ENCODE measurements at places on chromosomes 6 and 20.

GRCh38 chr6:158970640-158971275, 29.2 kb downstream of the RSPH3 start:
- no peak for DNase-seq

- peak; percentile 27 for DNase-seq
These were observed 17.4 kb upstream of the LSM14B start for GRCh38 chr20:62104791-62105345.

GRCh38 chr6:29493261-29493660, 5.5 kb upstream of the MAS1L start:
- no peak for DNase-seq

DNA sequence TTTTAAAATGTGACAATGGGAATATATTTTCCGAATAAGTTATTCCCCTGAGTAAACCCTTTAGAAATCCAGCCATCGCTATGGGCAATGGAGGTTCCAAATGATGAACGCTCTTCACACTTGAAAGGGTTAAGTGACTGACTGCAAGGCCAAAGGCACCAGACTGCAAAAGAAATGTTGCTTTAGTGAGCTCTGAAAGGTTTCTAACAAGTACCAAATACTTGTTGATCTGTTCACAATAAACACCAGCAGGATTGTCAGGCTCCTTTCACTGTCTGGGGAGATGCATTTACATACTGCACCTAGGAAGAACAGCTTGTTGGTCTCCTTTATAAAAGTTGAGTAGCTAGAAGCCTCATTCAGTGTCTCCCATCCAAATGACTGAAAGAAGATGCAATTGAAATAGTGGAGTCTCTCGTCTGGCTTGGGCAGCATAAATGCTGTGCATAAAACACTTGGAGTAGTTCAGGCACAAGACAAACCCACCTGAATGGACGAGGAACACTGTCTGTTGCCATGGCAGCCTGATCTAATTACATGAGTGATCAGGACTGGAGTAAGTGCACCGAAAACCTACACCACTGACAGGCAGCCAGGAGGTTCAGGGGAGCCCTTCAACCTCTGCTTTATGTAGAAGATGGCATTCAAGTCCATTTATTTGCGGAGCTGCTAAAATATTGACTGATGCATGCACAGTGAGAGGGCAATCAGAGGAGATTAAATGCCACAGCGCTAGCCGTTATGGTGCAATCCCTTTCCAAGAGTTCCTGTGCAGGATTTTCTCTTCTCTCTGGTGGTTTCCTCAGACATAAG, 2.9 kb downstream of the ATXN1 start:
- no peak for DNase-seq

DNA sequence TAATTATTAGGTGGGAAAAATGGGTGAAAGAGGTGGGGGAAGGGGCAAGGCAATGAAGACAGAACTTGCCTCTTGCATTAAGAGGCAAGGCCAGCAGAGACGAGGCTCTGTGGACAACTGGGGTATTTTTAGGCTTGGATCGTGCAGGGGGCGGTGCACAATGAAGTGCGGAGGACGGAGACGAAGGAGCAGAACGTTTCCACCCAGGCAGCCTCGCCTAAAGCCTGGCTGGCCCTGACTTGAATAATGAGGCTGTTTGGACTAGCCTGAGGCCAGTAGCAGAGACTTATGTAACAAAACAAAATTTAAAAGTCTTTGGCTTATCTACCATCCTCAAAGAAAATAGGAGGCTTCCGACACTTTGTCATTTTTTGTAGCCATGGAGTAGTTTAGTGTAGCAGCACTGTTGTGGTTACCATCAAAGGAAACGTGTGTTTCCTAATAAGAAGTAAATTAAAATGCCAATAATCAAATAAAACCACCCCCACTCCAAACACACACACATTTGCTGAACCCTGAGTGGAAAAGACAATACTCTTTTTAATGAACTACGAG, 370.0 kb upstream of the CNR1 start:
- DNase-seq = no peak

- DNase-seq = no peak
These were observed 167.4 kb downstream of the COL19A1 start for GRCh38 chr6:70033781-70034180.

GRCh38 chr6:23173234-23173633, 603.9 kb downstream of the HDGFL1 start:
- DNase-seq = no peak

DNA sequence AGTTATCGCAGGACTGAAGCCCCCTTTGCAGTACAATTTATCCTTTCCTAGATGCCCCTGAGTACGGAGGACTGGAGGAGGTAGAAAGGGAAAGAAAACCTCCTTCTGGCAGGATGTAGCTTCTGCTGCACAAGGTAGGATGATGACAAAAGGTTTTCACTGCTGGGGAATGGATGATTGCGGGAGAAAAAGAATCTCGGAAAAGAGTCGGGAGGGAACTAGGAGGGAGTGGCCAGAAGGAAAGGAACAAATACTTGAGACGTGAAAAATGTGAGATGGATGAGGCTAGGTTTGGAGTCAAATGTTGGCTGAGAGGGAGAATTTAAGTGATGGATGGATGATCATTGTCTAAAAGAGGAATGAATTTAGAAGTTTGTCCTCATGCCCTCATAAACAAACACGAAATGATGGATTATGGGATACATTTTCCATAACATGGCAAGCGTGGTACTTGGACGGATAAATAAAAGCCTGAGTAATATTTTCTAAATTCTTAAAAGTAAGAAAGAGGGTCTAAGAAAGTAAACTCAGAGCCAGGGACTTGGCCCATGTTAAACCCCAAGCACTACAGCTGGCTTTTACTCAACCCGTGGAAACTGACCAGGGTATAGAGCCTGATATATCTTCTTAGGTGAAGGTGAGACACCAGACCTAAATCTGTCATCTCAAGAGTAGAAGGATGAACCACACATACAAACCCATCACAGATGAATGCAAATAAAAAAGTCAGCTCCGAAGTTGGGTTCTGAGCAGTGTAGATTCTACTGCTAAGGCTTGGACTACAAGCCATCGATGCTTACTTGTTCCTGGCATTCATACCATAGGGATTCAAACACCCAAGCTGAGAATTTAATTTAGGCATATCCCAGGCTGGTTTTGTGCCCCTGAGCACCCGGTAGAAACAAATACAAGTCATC, 72.4 kb downstream of the HFE start:
- DNase-seq = peak; percentile 55

DNA sequence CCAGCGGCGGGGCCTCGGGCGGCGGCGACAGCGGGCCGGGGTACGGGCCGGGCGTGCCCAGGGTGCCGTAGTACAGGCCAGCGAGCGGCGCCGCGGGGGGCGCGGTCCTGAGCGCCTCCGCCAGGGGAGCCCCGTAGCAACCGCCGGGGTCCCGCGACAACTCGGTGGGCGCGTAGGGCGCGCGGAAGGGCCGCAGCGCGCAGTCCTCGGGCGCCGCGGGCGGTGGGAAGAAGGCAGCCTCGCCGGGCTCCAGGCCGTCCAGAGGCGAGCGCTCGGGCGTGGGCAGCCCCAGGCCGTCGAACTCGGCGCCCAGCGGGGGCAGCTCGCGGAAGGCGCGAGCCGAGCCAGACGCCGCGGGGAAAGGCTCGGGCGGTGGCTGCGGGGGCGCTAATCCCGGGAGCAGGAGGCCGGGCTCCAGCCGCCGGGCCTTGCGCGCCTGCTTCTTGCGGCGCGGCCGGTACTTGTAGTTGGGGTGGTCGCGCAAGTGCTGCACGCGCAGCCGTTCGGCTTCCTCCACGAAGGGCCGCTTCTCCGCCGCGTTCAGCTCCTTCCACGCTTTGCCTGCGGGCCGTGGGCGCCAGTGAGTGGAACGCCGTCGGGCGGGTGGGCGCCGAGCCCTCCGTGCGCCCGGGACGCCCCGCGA, 916 bp downstream of the SOX18 start:
- no peak for DNase-seq

All from muscle of back (tissue), 13 donors.